ENCODE measurements at places on chromosomes 7 and 10.

- DNase-seq: no peak
Observed at GRCh38 chr7:140033779-140034363, 28.9 kb downstream of the PARP12 start.

DNA sequence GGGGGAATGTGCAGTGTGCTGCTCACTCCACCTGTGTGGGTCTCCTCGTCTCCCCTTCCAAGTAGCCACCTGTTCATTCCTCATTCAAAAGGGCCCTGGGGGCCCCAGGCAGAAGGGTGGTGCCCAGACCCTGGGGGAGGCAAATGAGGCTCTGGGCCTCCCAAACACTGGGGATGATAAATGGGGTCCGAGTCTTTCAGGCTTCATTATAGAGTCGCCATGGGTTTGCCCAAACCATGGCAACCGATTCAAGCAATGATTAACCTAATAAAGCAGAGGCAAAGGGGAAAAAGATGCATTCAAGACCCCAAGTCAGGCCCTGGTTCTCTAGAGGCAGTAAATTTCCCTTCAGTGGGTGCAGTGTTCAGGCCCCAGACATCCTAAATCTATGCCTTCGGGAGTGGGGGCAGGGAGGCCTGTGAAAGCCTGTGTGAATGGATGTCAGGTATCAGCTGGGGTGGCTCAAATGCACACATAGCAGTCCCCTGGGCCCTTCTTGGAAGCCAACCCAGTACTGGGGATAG is 10.4 kb downstream of the NEUROG3 start:
- no peak for DNase-seq

GRCh38 chr10:116063107-116063506 is 209.9 kb downstream of the GFRA1 start:
- DNase-seq: no peak

DNA sequence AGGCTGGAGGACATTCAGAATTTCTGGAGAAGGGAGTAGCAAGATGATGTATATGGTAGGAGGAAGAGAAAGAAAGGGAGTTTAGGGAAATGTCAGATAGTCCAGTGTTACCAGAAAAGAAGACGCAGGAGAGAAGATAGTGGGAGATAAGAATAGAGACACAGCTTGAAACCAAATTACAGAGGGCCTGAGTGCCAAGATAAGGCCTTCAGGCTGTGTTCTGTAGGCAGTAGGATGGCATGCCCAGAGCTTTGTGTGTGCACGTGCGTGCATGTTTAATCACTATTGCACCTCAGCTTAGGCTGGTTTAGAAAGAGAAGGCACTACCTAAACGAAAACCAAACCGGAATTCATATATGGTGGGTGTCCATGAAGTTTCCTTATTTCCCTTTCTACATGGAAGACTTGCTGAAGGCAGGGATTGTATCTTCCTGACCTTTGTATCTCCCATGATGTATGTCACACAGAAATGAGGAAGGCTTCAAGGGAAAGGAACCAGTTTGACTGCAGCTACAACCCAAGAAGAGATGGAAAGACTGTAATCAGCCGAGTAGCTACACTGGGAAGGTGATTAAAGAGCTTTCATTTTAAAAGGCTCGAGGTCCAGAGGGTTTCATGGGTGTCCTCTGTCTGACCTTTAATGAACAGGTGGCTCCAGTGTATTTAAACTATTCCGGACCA is 35.8 kb upstream of the BHLHA15 start:
- DNase-seq: no peak

GRCh38 chr10:33520223-33520622 is 185.8 kb upstream of the NRP1 start:
- DNase-seq: no peak

DNA sequence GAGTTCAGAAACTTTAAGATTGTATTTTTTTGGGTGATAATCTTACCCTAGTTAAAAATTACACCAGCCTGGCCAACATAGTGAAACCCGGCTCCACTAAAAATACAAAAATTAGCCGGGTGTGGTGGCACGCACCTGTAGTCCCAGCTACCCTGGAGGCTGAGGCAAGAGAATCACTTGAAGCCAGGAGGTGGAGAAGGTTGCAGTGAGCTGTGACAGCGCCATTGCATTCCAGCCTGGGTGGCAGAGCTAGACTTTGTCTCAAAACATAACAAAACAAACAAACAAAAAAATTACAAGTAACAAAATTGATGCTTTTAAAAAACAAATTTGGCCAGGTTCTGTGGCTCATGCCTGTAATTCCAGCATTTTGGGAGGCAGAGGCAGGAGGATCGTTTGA is 76.7 kb downstream of the ANKRD61 start:
- DNase-seq: no peak

DNA sequence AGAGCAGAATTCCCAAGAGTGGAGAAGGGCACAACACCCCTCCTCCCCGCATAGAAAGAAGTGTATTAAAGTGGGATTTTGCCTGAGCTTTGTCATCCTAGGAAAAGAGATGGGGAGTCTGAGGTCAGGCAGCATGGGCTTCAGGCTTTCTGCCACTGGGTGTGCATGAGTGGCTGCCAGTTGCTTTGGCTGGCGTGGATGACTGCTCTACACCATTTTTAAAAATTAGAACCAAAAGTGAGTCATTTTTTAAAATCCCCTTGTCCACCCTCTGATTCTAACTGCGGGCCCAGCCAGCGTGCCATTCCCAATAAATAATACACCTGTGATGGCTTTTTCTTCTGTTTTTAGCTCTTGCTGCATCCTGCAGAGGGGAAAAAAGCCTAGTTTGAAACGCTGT is 13.4 kb downstream of the SLC29A3 start:
- no peak for DNase-seq

DNA sequence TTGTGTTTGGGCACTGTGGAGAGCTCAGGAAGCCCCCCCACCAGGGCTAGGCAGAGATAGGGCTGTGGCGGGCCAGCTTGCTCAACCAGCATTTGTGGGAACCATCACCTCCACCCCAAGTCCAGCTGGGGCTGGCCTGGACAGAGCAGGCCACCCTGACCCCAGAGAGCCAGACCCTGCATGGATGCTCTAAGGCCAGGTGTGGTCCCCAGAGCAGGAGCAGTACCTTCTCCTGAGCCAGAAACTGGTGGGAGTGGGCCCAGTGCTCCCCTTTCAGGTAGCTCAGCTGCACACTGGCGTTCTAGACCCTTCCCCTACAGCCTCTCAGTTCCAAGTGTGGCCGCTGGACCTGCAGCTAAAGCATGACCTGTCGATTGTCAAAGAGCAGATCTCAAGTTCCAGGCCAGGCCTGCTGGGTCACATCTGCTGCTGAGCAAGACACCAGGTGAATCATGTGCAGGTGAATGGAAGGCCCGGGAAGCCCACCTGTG is 57.2 kb downstream of the RASGEF1A start:
- DNase-seq: no peak

GRCh38 chr10:48507933-48508790 is 96.7 kb downstream of the ARHGAP22 start:
- no peak for DNase-seq

GRCh38 chr10:3829156-3830050 is 44.4 kb upstream of the KLF6 start:
- no peak for DNase-seq

DNA sequence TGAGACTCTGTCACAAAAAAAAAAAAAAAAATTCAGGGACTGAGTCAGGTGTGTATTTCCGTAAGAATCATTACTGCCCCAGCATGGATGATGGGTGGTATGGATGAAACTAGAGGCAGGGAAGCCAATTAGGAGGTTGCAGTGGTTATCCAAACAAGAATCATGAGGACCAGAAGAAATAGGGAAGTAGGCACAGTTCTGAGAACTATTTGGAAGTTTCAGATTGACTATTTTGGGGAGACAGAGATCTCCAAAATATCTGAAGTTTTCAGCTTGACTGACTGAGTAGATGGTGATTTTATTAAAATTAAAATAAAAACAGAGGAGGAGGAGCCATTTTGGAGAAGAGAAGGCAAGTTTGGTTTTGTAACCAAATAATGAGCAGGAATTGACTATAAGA is 119.4 kb upstream of the NRBF2 start:
- DNase-seq: no peak

DNA sequence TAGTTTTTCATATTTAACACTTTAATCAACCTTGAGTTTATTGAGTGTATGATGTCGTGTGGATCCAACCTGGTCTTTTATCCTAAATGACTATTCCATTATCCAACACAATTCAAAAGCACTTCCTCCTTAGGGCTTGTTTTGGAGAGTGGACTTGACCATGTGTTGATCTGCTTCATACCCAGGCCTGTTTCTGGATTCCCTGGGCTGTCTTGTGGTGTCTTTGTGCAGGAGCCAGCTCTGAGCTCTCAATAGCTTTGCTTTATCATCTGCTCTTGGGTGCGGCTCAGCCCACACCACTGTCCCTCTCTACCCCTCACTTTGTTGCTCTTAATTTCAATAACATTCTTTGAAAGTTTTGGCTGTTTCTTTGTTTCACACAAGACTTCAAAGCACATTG is 70.9 kb upstream of the CHST15 start:
- no peak for DNase-seq

- DNase-seq: no peak
Observed at GRCh38 chr7:132309102-132309805, 267.0 kb downstream of the PLXNA4 start.

GRCh38 chr7:120033114-120033513 is 239.9 kb upstream of the KCND2 start:
- DNase-seq: no peak

GRCh38 chr7:122597277-122597676 is 101.6 kb downstream of the RNF133 start:
- no peak for DNase-seq

DNA sequence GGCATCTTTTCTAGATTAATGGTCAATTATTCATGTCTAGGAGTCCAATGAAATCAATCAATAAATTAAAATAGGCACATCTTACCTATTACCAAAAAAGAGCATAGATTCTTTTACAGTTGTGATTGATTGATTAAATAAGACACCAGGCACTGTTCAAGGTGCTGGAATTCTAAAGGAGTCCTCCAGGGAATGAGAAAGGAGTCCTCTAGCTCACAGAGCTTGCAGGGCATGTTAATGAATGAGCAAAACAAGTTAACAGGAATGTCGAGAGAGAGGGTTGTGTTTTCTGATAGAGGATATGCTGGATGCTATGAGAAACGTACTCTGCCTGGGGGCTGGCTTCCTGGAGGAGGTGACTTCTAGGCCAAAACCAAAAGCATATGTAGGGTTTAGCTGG is 191.4 kb downstream of the BMPER start:
- DNase-seq: no peak

DNA sequence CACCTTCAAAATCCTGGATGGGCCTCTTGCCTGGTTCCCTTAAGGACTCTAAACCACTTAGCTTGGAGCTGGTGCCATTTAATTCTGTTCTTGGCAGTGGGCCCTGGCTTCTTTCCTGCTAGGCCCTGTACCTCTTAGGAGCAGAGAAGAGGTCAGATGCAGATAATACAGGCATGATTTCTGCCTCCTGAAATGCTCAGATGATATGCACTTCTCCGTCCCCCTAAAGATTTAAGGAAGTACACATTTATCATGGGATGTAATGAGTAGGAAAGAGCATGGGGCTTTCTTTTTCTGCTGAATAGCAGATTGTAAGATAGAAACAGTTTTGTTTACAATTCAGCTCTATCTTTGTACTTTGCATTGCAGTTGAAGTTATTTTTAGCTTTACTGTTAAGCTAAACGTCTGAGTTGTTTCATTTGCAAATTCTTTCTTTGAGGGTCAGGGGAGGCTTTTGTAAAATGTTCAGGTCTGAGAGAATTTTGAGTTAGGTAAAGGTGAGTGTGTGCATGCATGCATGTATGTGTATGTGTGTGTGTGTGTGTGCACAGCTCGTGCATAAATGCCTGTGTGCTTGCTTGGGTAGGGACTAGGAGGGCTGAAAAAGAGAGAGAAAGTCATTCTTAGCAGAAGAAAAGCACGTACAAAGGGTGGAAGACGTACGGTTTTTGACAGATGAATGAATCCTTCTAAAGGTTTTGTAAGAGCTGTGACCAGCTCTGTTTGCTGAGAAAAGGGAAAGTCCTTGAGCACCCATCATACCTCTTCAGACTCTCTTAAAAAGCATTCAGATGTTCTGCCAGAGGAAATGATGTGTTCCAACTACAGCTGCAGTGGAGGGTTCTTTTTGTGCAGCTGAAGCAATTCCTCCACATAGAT is 364.2 kb downstream of the AUTS2 start:
- no peak for DNase-seq

GRCh38 chr7:94666879-94667587 is 11.1 kb upstream of the SGCE start:
- no peak for DNase-seq

- no peak for DNase-seq
Observed at GRCh38 chr10:31319602-31320549, 860 bp downstream of the ZEB1 start.

GRCh38 chr7:2641406-2642393 is 9.9 kb downstream of the TTYH3 start:
- no peak for DNase-seq

- DNase-seq: no peak
Observed at GRCh38 chr7:32145911-32146310, 75.7 kb upstream of the PDE1C start.

DNA sequence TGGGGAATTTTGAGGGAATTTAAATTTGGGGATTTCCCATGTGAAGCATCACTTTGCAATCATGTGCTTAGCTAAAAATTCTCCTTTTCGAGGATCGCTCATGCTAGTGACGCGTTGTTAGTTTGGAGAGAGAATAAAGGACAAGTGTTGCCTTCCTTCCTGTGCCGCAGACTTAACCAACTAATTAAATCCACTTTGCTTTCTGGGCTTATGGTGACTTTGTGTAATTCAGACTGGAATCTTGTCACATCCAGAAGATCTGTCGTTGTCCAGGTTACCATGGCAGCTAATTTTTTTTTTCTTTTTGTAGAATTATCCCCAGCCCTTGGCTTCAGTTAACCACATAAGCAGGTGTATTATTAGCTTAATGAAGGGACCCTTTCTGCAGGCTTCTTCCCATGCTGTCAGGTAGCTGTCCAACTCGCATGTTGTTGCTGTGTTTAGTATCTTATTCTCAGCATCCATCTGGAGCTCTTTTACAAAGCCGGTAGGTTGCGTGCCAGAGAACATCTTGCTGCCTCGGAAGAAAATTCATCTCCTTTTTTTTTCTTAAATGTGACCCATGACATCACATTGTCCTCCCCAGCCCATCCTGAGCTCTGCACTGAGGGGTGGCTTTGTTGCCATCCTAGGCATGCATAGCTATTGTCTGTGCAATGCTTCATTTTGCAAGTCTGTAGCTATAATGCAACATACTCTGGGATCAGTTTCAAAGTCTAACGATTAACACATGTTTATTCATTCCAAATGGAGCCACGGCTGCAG is 47.2 kb upstream of the NRP1 start:
- no peak for DNase-seq

DNA sequence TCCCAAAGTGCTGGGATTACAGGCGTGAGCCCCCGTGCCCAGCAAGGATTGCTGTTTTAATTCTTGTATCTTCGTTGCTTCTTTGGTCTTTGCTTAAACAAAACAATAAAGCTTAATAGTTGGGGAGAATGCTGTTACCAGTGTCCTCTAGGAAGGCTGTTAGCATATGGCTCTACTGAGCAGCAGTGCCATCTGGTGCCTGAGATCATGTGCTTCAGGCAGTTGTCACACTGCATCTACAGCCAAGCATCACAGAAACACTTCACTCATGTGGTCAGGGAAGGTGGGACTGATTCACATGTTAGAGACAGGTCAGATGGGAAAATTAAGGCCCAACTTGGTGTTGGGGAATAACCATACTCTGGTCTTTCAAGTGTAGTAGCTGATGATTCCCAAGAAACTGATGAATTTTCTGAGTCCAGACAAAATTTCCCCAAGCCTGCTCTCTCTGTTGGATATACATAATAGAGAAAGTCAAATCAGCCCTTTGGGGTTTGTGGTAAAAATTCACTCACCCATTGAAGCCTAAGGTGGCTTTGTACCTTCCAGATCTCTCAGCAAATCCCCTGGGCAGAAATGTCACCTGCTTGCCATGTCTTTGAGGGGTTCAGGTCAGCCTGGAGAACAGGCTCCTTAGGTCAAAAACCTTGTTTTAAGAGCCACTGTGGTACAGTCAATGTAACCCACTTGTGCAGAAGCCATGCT is 28.4 kb downstream of the UBE2D4 start:
- DNase-seq: no peak
